ENCODE measurements at places on chromosomes 3 and 15.

- no peak overlapping the region for H3K4me3 ChIP-seq
- no peak overlapping the region for H3K27ac ChIP-seq
- no peak for DNase-seq
- H3K4me1 ChIP-seq, result peaks cover 21% of the 10 kb centered on the region
- no peaks in the 10 kb centered on the region for H3K36me3 ChIP-seq
Observed at GRCh38 chr3:61673651-61674050, 112.3 kb downstream of the PTPRG start.

- H3K27me3 ChIP-seq, result no peaks in the 10 kb centered on the region
- H3K36me3 ChIP-seq, result no peaks in the 10 kb centered on the region
- H3K4me3 ChIP-seq, result no peak overlapping the region
Observed at GRCh38 chr15:49644364-49644794, 23.5 kb downstream of the DTWD1 start.

DNA sequence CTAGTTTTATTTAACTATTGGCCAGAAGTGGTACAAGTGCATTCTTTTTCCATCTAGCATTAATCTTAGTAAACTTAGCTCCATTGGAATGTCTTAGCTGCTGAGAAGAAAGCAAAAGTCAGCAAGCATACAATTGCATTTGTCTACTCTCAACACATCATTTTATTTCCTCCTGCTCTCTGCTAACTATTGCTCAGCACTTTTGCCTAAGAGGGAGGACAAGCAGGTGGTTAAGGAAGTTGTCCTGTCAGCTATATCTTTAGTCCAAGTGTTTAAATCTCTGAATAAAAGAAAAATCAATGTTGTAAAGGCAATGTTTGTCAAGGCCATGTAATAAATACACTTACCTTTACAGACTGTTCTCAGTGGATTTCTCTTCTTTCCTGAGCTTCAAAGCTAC lies 51.0 kb downstream of the FHIT start:
- H3K27me3 ChIP-seq, result no peaks in the 10 kb centered on the region
- no peaks in the 10 kb centered on the region for H3K4me1 ChIP-seq
- H3K4me3 ChIP-seq, result no peak overlapping the region

GRCh38 chr3:101128786-101129185 lies 135.6 kb upstream of the ABI3BP start:
- no peaks in the 10 kb centered on the region for H3K4me1 ChIP-seq
- no peaks in the 10 kb centered on the region for H3K36me3 ChIP-seq
- DNase-seq, result no peak

GRCh38 chr3:160012108-160012507 lies 23.5 kb downstream of the IL12A start:
- no peaks in the 10 kb centered on the region for H3K36me3 ChIP-seq
- H3K27ac ChIP-seq, result no peak overlapping the region
- DNase-seq, result no peak

DNA sequence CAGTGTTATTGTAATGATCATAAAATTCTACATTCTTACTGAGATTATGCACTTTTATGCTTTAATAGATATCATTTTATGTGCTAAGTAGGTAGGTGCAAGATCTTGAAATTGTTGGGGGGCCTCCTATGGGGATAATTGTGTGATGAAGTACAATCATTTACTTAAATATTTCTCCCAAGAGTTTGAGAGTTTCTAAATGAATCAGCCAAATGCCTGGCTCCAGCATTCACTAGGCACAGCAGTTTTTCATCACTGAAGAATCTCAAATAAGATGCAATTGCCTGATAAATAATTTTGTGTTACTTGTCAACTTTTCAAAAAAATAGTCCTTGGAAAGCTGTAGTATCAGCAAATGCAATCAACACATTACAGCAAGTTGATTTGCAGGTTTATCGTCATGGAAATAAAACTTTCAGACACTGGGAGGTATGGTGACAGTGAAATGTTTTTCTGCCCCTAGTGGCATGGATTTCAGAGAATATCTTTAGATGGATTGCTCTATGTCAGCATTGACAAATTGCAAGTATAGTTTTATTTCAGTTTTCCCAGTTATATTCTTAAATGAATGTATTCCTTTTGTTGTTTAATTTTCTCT lies 167.1 kb downstream of the NEK11 start:
- no peaks in the 10 kb centered on the region for H3K4me1 ChIP-seq
- no peaks in the 10 kb centered on the region for H3K36me3 ChIP-seq
- H3K27ac ChIP-seq, result no peak overlapping the region
- no peak for DNase-seq

All from heart right ventricle (tissue), 16 donors.